Neural progenitor cell (in vitro differentiated cells): ENCODE measurements at places on chromosomes 16 and 17. TPM values are rescaled to one million over a fixed set of nuclear protein-coding genes. Genes with fewer than 3 reads are reported as not detected.

Gene EPX
- not detected in 2 replicates for total RNA-seq

Gene PRSS36
- total RNA-seq: 0.30 and 0.68 TPM in 2 replicates

DNA sequence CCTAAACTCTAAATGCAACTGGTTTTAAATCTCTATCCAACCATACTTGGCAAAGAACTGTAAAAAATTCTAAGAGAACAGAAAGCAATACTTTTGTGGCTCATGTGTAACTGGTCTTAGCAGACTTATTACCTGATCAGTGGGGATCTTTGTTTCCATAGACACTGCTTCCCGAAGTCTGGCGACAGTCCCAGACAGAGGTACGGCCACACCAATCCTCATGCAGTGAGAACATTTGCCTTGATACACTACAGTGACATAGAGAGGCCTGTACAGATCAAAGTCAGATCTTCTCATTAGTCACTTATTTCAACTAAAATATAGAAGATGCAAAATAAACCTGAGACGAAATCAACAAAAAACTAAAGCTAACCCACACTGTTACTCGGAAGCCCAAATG, 43.9 kb downstream of the USP31 start:
- H3K36me3 ChIP-seq: peaks cover under 1% of the 10 kb centered on the region
- DNase-seq: no peak
- no peak overlapping the region for H3K4me3 ChIP-seq

Gene SLC38A8
- not detected in 2 replicates for total RNA-seq

Gene TBC1D26
- 0.58 and 4.4 TPM in 2 replicates for total RNA-seq

DNA sequence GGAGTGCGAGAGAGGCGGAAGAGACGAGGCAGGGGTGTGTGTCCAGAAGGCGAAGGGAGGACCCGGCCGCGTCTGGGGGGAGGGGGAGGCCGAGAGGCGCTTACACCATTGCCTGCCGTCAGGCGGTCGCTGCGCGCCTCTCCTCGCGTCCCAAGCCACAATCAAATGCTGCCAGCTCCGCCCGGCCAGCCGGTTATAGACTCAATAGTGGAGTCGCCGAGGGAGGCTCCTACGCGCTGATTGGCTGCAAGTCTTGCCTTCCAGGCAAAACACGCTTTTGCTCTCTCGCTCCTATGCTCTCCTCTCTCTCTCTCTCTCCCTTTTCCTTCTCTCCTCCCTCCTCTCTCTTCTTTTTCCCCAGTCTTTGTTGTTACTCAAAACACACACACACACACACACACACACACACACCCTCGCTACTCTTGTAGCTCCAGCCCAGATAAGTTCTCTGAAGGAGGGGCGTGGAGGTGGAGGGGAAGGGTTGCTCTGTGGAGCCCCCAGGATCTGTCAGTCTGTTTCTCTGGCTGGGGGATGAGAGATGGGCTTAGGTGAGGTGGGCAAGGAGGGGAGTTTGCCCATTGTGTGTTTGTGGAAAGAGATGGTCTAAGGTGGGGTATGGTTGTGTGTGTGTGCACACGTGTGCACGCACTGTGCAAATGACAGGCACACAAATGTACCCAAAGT, at the start of gene DLX3:
DLX3 (minus strand) TSS at position 170 of the 684 bp plus-strand sequence. CDS start 226 bp downstream, outside the sequence.
- H3K4me1 ChIP-seq: peaks cover 14% of the 10 kb centered on the region
- H3K27ac ChIP-seq: no peak within 1 kb of the TSS
- H3K4me3 ChIP-seq: peak within 1 kb of the TSS; percentile 56
- DNase-seq: peak; percentile 95
- peaks cover 92% of the 10 kb centered on the region for H3K27me3 ChIP-seq

- H3K36me3 ChIP-seq: no peaks in the 10 kb centered on the region
- no peaks in the 10 kb centered on the region for H3K27me3 ChIP-seq
- H3K4me1 ChIP-seq: peaks cover 4% of the 10 kb centered on the region
- H3K27ac ChIP-seq: no peak overlapping the region
Observed at GRCh38 chr17:49191409-49191916, 18.9 kb downstream of the GNGT2 start.

- H3K27me3 ChIP-seq: no peaks in the 10 kb centered on the region
- H3K4me1 ChIP-seq: peaks cover 8% of the 10 kb centered on the region
- H3K27ac ChIP-seq: no peak overlapping the region
- H3K36me3 ChIP-seq: no peaks in the 10 kb centered on the region
Observed at GRCh38 chr16:57997176-57997527, 3.3 kb downstream of the ZNF319 start.

Gene ADAT1
- total RNA-seq: 76.6 and 86.4 TPM in 2 replicates

GRCh38 chr17:48568499-48569239, 9.5 kb downstream of the HOXB4 start:
- no peaks in the 10 kb centered on the region for H3K4me1 ChIP-seq
- no peak overlapping the region for H3K4me3 ChIP-seq
- DNase-seq: no peak
- H3K27ac ChIP-seq: no peak overlapping the region

Gene PITPNM3
- 2.8 and 5.0 TPM in 2 replicates for total RNA-seq

GRCh38 chr17:37494971-37495370, 5.3 kb downstream of the DUSP14 start:
- no peaks in the 10 kb centered on the region for H3K27me3 ChIP-seq
- peak; percentile 52 for DNase-seq
- peaks cover 28% of the 10 kb centered on the region for H3K4me1 ChIP-seq

GRCh38 chr17:64531955-64532371, 25.2 kb downstream of the CEP95 start:
- H3K27me3 ChIP-seq: no peaks in the 10 kb centered on the region
- H3K27ac ChIP-seq: no peak overlapping the region
- no peak overlapping the region for H3K4me3 ChIP-seq

DNA sequence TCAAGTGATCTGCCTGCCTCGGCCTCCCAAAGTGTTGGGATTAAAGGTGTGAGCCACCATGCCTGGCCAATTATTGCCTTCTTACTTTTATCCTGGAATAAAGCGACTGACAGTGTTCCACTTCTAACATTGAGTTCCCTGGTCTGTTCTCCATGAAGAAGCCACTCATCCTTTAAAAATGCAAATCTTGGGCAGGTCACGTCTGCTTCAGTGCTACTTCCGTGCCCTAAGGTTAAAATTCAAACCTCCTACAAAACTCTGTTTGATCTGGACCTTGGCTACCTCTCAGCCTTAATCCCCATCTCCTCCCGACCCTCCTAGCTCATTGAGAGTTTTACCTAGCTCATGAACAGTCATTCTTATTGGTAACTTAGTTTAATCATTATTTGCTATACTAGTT, 9.6 kb upstream of the SHISA9 start:
- no peak for DNase-seq
- no peaks in the 10 kb centered on the region for H3K4me1 ChIP-seq
- no peaks in the 10 kb centered on the region for H3K36me3 ChIP-seq
- H3K27ac ChIP-seq: no peak overlapping the region
- no peak overlapping the region for H3K4me3 ChIP-seq

DNA sequence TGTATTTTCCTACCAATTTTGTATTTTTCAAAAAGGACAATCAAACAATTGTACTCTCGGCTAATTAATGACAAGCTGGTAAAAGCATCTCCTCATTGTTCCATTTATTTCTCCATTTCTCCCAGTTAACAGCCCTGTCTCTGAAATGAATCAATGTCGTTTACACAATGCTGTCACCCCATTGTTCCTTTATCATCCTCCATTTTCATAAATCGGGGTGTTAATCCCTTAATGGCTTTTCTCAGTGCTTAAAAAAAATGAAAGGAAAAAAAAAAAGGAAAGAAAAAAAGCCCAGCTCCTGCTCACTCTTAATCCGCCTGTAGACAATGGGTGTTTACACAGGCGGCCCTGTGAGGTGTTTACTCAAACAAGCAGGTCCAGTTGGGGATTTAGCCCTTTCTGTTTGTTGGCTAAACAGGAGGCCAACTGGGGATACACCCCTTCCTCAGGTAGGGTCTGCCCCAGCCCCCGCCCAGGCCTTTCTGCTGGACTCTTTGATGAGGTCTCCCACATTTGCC, 86.8 kb upstream of the SALL1 start:
- H3K36me3 ChIP-seq: no peaks in the 10 kb centered on the region
- no peaks in the 10 kb centered on the region for H3K27me3 ChIP-seq
- peak; percentile 86 for DNase-seq
- no peak overlapping the region for H3K4me3 ChIP-seq

Gene KRTAP9-8
- total RNA-seq: not detected in 2 replicates

DNA sequence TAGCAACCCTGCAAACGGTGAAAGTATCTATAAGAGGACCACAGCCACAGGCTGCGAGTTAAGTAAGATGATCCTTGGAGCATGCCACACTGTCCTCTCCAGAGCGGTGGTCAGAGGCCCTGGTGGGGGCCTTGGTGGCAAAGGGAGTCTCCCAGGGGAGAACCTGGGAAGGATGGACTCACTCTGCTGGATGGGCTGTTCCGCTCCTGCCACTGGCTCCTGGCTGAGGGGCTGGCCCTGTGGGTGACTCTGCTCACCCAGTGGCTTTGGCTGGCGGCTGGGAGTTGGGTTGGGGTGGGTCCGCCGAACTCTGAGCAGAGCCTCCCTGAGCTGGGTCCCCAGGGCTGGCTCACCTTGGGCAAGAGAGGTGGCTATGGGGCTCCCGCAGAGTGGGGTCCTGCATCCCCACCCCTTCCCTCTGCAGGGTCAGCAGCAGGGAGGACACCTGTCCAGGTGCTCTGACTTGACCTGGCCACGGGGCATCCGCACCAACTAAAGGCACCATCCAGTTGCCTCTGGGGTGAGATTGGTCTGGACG, 7.3 kb downstream of the CDK5R1 start:
- no peak for DNase-seq
- H3K36me3 ChIP-seq: no peaks in the 10 kb centered on the region
- H3K27ac ChIP-seq: no peak overlapping the region
- peaks cover 14% of the 10 kb centered on the region for H3K4me1 ChIP-seq

DNA sequence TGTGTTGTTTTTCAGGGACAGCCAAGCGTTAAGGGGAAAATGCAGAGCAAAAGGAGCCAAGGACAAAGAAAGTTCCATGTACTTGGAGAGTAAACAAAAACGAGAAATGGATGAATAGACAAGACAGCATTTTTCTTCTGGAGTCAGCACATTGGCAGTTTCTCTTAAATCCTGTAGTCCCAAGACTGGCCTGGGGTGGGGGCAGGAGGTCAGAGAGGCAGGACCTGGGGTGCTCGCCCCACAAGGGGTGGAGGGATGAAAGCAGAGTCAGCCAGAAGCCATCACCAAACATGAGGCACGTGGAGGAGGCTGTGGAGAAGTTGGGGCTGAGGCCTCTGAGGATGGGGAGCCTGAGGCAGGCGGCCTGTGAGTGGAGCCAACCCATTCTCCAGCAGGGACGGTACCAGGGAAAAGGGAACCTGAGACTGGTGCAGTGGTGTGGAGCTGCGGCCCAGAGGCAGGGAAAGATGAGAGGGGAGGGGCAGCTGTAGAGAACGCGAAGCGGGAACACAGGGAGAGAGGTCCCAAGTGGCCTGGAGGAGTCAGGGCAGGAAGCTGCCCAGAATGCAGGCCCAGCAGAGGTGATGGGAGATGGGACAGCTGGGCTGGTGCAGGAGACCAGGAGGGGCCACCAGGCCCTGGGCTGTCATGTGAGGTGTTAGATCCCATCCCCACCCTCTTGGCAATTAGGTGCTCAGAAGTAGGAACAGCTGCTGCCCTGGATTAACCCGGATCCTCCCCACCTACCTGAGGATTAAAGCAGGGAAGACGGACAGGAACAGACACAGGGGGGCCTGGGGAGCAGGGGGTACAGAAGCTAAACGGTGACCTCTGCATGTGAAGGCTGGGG, 3.3 kb downstream of the TLCD3B start:
- no peak for DNase-seq
- H3K36me3 ChIP-seq: no peaks in the 10 kb centered on the region
- H3K27me3 ChIP-seq: peaks cover 5% of the 10 kb centered on the region
- peaks cover 21% of the 10 kb centered on the region for H3K4me1 ChIP-seq
- H3K27ac ChIP-seq: no peak overlapping the region

Gene GTF3C1
- total RNA-seq: 60.9 and 117 TPM in 2 replicates

Gene ST6GALNAC1
- total RNA-seq: not detected in 2 replicates

GRCh38 chr17:13114601-13115031, 96.8 kb upstream of the ELAC2 start:
- H3K27ac ChIP-seq: no peak overlapping the region

- no peak overlapping the region for H3K4me3 ChIP-seq
- no peaks in the 10 kb centered on the region for H3K36me3 ChIP-seq
- H3K27me3 ChIP-seq: peaks cover 10% of the 10 kb centered on the region
- no peaks in the 10 kb centered on the region for H3K4me1 ChIP-seq
- no peak for DNase-seq
- H3K27ac ChIP-seq: no peak overlapping the region
Observed at GRCh38 chr17:73924114-73924908, 279.2 kb upstream of the RPL38 start.

DNA sequence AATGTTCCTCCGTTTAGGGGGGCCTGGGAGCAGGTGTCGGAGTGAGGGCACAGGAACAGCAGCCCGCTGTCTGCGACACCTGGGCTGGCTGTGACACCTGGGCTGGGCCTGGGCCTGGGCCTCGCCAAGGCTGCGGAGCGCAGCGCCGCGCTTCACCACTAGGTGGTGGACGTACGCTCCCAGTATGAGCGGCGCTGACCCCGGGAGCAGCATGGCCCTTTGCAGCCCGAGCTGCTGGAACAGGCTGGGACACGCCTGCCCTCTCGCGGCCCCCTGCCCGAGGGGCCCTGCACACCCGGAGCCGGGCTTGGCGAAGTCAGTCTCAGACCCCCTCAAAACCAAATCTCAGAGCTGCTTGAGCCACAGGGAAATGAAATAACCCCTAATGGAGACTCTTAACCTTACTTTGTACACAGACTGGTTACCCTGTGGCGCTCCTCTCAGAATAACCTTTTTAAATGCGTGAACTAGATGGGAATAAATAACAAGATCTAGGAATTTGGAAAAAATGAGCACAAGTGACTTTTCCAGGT, 38.6 kb upstream of the FA2H start:
- H3K4me3 ChIP-seq: no peak overlapping the region
- no peaks in the 10 kb centered on the region for H3K27me3 ChIP-seq
- DNase-seq: peak; percentile 94
- peaks cover 4% of the 10 kb centered on the region for H3K4me1 ChIP-seq

- H3K4me3 ChIP-seq: no peak overlapping the region
- peaks cover 19% of the 10 kb centered on the region for H3K4me1 ChIP-seq
- no peaks in the 10 kb centered on the region for H3K36me3 ChIP-seq
- H3K27ac ChIP-seq: no peak overlapping the region
Observed at GRCh38 chr17:76145231-76146052, 4.4 kb upstream of the FOXJ1 start.

- H3K36me3 ChIP-seq: no peaks in the 10 kb centered on the region
- H3K27ac ChIP-seq: no peak overlapping the region
- no peak overlapping the region for H3K4me3 ChIP-seq
Observed at GRCh38 chr16:67736858-67737257, 17.7 kb upstream of the GFOD2 start.

GRCh38 chr17:21295036-21295952, 10.8 kb downstream of the MAP2K3 start:
- H3K4me1 ChIP-seq: no peaks in the 10 kb centered on the region
- no peak overlapping the region for H3K27ac ChIP-seq
- DNase-seq: no peak
- H3K36me3 ChIP-seq: no peaks in the 10 kb centered on the region

GRCh38 chr17:50546701-50547034, 306 bp upstream of the SPATA20 start:
- no peak overlapping the region for H3K27ac ChIP-seq
- DNase-seq: no peak
- peaks cover 16% of the 10 kb centered on the region for H3K4me1 ChIP-seq
- no peaks in the 10 kb centered on the region for H3K36me3 ChIP-seq
- H3K27me3 ChIP-seq: peaks cover 11% of the 10 kb centered on the region

Gene TLCD1
- 10.0 and 13.4 TPM in 2 replicates for total RNA-seq
